Stimulated activated CD4-positive, alpha-beta T cell treated with anti-CD3 and anti-CD28 coated beads, Interleukin-12 subunit alpha, Interleukin-12 subunit beta, amount 100 ng/mL, for 24 hours (primary cell): ENCODE measurements at places on chromosomes 1 and 21.

GRCh38 chr1:202648605-202649226 is 61.5 kb downstream of the SYT2 start:
- DNase-seq = no peak

DNA sequence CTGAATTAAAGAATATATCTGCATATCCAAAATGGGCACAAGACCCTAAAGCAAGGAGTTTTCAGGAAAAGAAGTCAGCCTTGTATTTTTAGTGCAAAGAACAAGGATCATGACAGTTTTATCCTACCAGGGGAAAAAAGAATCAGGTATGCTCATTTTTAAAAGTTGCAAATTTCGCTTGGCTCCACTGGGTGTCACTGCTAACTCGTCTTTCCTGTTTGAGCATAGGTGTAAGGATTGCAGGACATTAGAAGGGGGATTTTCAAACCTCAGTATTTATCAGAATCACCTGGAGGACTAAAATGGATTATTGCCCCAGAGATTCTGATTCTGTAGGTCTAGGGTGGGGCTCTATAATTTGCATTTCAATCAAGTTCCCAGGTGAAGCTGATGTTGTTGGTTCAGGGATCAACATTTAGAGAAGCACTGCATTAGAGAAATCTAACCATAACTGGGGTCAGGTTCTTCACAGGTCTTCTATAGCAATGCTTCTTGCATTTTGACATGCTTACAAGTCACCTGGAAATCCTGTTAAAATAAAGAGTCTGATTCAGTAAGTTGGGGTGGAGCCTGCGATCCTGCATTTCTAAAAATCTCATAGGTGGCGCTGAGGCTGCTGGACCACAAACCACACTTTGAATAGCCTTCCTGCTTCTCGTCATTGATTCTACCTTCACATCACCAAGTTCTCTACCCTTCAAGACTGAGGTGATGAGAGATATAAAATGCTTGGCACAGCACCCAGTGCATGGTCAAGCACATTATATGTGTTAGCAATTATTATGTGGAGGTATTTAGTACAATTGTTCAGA is 39.6 kb downstream of the NUF2 start:
- no peak for DNase-seq

GRCh38 chr1:211082824-211083223 is 51.1 kb downstream of the KCNH1 start:
- no peak for DNase-seq

- no peak for DNase-seq
Measured at GRCh38 chr21:32477424-32477745, 64.9 kb downstream of the EVA1C start.

DNA sequence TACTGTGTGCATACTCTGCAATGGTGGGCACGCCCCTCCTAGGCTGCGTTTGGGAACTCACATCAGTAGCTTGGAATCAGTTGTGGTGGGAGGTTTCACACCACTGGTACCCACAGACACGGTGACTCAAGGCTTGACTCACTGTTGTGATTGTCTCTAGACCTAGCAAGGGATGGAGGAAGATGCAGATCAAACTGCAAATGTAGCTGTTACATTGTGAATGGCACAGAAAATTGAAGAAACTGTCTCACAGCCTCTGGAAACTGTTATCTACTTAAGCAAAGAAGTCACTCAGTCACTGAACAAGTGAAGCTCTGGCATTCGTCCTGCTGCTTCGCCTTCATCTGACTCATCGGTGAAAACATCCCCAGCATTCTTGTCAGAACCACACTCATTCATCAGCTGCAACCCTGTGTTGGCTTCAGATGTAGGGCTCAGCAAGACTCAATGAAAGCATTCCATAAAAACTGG is 59.5 kb downstream of the POFUT2 start:
- peak; percentile 51 for DNase-seq

DNA sequence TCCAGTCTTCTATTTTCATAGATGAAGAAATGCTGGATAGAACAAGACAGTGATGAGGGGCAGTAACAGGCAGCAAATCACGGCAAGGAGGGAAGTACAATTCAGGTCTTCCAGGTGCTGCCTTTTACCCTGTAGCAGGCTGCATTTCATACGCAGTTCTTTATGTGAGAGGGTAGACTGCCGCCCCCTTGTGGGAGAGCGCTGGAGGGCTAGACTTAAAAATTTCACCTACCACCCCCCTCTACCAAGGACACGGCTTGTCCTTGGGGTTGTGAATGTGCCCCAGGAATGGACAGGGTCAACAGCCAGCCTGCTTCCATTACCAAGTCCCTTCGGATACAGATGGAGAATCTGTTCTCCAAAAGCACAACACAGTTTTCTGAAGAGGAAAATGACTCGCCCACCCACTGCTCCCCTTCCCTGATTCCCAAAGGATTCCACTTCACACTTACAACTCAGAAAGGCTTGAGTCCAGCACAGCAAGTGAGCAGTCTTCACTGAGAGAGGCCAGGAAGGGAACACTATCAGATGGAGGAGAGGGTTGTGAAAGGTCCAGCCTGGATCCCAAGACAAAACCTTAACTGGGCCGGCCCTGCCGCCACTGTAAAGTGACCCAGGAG is 7.4 kb downstream of the WDR77 start:
- DNase-seq = peak; percentile 37

GRCh38 chr1:152497273-152497672 is 13.3 kb upstream of the LCE5A start:
- DNase-seq = no peak

DNA sequence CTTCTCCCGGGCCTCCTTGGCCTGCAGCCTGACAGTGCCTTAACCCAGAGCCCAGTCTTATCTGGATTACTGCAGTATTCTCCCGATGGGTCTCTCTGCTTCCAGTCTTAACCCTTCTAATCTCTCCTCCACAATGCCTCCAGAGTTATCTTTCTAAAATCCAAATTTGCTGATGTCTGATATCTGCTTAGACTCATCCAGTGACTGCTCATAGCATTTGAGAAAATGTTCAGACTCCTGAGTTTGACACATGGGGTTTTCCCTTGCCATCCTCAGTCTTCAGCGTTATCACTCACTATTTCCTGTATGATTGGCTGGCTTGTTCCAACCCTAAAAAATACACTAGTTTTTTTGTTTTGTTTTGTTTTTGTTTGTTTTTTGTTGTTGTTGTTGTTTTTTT is 102.0 kb downstream of the FMN2 start:
- DNase-seq = no peak

GRCh38 chr1:9600861-9601834 is 12.4 kb downstream of the TMEM201 start:
- DNase-seq = no peak

GRCh38 chr1:184792450-184792969 is 37.9 kb upstream of the EDEM3 start:
- DNase-seq = no peak

GRCh38 chr1:17281775-17282181 is 26.2 kb upstream of the PADI4 start:
- DNase-seq = no peak

DNA sequence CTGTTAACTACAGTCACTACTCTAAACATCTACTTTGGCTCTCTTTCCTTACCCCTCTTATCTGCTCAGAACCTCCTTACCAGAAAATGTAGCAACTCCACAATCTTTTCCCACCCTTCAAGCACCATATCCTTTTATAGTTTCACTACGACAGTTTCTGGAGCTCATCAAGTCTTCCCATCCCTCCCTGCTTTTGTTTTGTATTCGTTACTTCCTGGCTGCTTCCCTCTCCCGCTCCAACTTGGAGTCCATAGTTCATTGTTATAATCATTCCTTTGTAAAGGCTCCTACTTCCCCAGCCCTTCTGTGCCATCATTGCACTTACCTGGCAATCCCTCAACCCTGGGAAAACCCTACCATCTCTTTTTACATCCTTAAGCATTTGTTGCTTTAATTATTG is 18.0 kb downstream of the MPZL1 start:
- DNase-seq = no peak

DNA sequence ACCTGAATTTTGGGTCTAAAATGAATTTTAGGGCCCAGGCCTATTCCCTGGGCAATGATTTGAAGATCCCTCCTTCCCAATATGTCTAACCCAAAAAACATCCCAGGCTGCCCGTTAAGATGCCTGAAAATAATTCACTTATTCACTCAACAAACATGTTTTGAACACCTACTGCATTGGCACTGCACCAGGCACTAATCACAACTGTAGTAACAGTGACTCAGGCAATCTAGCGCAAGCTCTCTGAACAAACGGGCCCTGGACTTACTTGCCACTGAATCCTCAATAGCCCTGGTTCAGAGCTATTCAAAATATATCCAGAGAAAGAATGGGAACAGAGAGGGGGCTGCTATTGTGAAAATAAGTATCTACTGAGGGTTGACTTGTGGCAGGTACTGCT is 4.2 kb downstream of the CD244 start:
- no peak for DNase-seq
